ENCODE measurements at places on chromosomes 11 and 22. TPM values are rescaled to one million over a fixed set of nuclear protein-coding genes. Genes with fewer than 3 reads are reported as not detected.

- DNase-seq, result no peak
These were observed 79.7 kb upstream of the HORMAD2 start for GRCh38 chr22:30000566-30000965.

DNA sequence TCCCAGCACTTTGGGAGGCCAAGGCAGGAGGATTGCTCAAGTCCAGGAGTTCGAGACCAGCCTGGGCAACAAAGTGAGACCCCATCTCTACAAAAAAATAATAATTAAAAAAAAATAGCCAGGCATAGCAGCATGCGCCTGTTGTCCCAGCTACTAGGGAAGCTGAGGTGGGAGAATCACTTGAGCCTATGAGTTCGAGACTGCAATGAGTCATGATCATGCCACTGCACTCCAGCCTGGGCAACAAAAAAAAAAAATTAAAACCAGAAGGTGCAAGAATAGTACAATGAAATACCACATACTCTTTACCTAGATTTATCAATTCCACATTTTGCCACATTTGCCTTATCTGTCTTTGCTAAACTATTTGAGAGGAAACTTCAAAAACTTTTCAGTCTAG, 8.2 kb downstream of the DPF2 start:
- no peak for DNase-seq

DNA sequence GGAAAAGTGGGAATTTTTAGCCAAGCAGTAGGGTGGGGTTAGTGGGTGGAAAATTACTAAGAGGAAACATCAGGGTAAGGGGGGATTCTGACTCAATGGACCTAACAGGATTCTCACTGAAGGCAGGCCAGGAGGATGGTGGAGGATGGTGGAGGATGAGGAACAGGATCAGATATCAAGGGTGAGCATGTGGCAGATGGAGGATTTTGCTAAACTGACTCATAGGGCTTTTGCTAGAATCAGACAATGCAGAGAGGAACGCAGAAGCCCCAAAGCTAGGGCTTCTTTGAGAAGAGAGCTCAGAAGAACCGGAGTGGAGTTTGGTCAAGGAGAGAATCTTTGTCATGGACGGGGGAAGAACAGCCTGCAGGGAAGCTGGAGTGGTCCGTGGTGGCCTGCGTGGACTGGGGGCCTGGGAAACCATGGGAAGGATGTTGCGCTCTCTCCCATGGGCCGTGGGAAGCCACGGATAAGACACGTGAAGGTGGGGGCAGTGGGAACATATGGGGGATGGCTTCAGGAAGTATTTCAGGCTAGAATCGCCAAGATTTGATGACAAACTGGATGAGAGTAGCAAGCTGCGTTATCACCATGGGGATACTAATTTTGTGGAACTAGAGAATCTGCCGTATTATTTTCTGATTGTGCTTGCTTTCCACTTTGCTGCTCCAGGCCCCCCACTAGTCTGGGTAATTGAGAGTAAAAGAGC, 165.2 kb downstream of the LDLRAD3 start:
- DNase-seq, result no peak

The SPON1 gene
- polyA plus RNA-seq, result 35.2 TPM

DNA sequence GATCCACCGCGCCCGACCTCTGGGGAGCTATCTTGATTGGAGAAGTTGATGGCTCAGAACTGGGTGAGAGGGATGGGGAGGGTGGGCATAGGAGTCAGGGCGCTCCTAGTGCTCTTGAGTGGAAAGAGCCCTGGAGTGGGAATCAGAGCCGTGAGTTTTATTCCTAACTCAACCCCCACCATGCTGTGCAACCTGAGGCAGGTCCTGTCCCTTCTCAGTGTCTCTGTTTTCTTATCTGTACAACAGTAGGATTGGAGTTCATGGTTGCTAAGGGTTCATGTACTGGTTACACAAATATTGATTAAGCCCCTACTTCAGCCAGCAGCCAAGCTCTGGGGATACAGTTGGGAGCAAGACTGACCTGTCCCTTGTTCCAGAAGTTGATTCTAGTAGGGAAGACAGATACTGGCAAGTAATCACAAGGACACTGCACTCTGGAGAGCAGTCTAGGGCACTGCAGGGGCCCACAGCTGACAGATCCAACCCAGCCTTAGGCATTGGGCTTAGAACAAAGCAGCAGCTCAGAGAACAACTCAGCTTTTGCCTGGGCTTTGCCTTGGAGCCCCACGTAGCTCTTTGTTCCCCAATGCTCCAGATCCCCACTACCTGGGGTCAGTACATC, 12.4 kb upstream of the DAGLA start:
- no peak for DNase-seq

- DNase-seq, result no peak
These were observed 62.1 kb downstream of the PDHX start for GRCh38 chr11:34978236-34979191.

DNA sequence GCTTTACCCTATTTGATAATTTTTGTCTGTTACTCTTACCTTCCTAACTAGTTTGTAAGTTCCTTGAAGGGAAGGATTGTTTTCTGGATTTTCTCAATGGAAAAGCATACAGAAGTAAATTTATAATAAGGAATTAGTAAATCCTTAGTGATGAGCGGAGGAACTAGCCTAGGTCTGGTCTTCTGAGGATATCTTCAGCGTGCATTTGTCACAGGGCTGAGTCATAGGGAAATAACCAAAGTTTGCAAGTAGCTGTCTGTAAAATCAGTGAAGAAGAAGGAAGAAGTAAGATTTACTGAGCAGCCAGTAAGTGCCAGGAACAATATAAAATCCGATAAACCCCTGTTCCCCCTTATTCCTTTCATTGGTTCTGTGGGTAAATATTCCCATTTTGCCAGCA, 162.7 kb upstream of the SORL1-AS1 start:
- no peak for DNase-seq

The CREB3L1 gene
- 70.7 TPM for polyA plus RNA-seq

DNA sequence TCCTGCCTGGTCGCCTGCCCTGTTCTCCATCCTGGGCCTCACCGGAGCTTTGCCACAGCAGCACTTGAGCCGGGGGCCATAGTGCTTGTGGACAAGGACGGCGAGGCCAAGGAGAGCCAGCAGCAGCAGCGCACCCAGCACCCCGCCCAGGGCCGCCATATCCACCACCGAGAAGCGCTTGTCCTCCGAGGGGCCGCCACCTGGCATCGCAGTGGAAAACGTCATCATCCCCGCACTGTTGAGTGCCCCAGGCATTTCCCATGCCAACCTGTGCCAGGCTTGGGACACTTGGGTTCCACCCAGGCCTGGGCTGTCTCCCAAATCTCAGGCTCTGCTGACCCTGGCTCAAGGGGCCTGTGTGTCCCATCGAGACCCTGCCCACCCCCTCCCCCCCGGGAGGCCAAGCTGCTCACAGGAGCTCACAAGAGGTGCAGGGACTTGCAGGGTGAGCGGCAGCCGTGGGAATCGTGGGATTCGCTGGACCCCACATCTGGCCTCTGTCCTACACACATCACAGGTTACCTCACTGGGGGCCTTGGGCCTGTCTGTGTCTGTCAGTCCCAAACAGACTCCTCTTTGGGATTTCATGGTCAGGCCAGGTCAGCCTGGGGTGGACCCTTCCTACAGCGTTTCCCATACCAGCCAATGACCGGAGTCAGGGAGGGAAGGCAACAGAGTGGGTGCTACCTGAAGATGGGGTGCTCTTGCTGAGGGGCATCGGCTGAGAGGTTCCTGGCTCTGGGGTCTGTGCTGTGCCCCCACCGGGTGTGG, 2.3 kb upstream of the IRF7 start:
- DNase-seq, result no peak

GRCh38 chr11:119889728-119890280, 160.8 kb upstream of the NECTIN1 start:
- no peak for DNase-seq

The ACRV1 gene
- polyA plus RNA-seq, result 0.35 TPM

GRCh38 chr22:35564975-35565867, 24.6 kb downstream of the RASD2 start:
- no peak for DNase-seq

DNA sequence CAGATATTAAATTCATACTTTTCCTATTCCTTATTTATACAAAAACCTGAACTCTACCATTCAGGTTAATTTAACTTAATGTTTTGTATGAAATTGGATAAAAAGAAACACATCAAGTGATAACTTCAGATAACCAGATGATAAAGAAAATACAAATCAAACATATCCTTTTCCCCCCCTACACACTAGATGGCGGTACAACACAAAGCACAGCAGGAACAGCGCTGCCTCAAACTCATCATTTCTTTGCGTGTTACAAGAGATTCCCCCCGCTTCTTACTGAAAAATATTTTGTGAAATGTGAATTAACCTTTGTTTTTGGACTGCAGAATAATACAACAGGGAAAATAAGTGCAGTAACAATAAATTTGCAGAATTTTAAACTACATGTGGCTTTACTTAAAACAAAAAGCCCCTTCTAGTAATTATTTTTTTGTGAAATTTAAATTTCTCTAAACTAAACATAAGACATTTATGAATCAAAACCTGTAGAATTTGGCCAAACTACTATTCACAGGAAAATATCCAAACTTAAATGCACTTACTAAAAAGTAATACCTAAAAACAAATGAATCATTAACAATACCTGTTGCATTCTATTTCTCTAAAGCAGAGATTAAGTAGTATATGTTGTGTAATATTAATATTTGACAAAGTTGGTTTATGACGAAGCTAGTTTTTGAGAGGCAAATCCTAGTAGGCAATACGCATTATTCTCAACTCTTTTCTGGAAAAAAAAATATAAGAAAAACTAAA, 74.4 kb downstream of the ARHGAP32 start:
- DNase-seq, result peak; percentile 77

GRCh38 chr22:21646608-21647590, 4.8 kb downstream of the SDF2L1 start:
- DNase-seq, result peak; percentile 90

- no peak for DNase-seq
These were observed 17.2 kb downstream of the ARHGEF17 start for GRCh38 chr11:73325036-73325981.

Data from muscle of leg (tissue), 16 donors.